RCC 7860 (cell line): ENCODE measurements at places on chromosomes 6 and 20.

DNA sequence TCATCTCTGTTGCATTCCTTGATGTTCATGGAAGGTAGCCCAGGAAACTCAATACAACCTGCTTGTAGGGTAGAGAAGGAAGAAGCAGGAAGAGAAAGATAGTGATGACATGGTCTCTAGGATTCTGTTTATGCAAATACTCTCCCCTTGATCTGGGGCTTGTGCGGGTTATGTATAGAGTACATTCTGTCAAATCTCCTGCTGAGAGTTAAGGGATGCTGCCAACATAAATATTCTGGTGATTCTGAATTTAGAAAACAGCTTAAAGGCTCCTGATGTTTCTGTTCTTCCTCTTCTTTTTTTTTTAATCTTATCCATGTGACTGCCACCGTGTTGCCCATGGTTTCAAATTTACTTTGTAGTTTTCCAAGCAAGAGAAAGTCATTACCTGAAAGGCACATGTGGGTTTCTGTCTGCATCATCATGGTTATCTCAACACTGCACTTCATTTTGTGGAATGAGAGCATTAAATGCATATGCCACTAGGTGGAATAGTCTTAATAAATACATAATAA lies 150.6 kb downstream of the RPS12 start:
- no peak for DNase-seq

DNA sequence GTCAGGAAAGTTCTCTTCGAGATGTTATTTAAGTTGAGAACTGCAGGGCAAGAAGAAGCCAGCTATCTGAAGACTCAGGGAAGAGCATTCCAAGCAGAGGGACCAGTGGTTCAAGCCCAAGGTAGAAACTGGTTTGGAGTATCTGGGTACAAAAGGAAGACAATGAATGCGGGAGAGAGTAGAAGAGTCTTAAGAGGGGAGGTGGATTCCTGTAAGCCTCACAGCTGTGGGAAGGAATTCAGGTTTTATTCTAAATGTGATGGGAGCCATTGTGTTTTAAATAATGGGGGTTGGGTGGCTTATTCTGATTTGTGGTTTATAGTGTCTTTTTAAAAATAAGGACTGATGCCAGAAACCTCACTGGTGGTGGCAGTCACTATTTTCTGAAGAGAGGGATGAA lies 37.6 kb upstream of the TENT5A start:
- DNase-seq, result no peak

DNA sequence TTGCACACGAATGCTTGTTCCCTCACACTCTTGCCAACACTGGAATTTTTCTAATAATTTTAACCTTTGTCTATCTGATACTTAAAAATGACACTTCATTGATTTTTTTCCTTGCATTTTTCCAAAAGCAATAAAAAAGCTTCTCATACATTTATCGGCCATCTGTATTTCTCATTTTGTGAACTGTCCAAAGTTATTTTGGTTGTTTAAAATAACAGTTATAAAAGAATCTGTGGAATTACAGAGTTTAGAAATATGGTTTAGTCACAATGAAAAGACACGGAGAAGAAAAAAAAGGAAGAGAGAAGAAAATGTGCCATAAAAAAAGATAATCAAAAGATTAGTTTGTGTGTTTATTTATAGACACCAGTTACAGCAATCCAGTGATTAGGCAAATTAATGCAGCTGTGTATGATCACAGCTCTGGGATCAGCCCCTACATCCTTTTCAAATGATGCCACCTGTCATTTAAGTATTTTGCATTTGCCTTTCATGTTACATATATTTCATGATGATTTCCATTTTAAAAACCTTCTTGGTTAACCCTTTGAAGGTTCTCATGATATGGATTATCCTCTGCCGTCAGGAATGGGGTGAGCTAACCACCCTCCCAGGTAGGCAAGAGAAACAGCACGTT lies 171.7 kb downstream of the BACH2 start:
- no peak for DNase-seq

GRCh38 chr20:57161478-57162361 lies 104.7 kb downstream of the BMP7 start:
- no peak for DNase-seq

- DNase-seq, result no peak
Observed at GRCh38 chr20:40493071-40493470, 196.0 kb downstream of the MAFB start.

- DNase-seq, result peak; percentile 26
Observed at GRCh38 chr6:40958738-40959137, 80.3 kb downstream of the UNC5CL start.

DNA sequence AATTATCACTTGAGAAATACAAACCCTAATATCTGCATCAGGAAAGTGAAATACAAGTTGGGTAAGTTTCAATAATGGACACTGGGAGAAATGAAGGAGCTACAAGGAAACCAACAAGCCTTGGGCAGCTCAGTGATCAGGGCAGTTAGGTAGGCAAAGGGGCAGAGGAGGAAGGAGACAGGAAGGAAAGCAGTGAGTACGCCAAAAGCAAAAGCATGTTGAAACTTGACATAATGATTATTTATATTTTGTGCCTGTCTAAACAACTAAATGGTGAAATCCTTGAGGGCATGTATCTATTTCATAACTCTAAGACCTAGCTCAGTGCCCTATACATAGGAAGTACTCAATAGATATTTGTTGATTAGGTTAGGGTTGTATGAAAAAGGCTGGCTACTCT lies 23.3 kb downstream of the PXT1 start:
- no peak for DNase-seq

DNA sequence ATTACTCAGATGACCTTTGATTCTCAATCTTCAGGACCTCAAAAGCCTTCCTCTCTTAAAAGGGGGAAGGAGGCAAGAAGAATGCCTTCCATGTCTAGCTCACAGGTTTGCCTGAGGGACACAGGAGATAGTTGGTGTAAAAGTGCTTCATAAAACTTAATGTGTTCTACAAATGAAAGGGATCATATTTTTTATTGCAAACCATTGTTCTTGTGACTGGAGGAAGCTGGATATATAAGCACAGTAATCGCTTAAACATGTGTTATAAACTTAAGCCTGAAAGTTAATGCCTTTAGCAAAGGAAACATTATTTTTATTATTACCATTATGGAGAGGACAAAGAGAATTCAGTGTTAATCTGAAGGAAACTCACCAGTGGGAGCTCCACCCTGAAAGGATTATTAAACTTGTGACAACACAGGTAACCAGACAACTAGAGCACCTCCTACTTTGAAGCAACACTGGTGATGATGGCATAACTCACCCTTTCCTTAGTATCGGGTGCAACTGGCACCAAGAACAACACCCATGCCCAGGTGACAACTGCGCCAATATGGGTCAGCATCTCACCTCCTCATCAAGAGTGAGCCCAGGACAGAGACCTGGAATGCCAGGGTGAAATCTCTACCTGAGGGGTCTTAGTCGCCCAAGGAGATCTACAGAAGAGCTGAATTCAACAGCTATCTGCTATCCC lies 288.7 kb upstream of the PRDM1 start:
- DNase-seq, result no peak

DNA sequence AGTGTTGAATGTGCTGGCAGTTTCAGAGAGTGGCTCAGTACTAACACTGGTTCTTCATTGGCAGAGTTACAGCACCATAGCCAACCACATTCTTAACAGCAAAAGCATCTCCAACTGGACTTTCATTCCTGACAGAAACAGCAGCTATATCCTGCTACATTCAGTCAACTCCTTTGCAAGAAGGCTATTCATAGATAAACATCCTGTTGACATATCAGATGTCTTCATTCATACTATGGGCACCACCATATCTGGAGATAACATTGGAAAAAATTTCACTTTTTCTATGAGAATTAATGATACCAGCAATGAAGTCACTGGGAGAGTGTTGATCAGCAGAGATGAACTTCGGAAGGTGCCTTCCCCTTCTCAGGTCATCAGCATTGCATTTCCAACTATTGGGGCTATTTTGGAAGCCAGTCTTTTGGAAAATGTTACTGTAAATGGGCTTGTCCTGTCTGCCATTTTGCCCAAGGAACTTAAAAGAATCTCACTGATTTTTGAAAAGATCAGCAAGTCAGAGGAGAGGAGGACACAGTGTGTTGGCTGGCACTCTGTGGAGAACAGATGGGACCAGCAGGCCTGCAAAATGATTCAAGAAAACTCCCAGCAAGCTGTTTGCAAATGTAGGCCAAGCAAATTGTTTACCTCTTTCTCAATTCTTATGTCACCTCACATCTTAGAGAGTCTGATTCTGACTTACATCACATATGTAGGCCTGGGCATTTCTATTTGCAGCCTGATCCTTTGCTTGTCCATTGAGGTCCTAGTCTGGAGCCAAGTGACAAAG lies 17.0 kb upstream of the ADGRF4 start:
- DNase-seq, result no peak

- no peak for DNase-seq
Observed at GRCh38 chr6:37800703-37801604, 18.6 kb upstream of the ZFAND3 start.

GRCh38 chr6:82283771-82284410 lies 36.3 kb upstream of the IBTK start:
- DNase-seq, result no peak

- no peak for DNase-seq
Observed at GRCh38 chr6:6841571-6841970, 253.1 kb downstream of the LY86 start.

DNA sequence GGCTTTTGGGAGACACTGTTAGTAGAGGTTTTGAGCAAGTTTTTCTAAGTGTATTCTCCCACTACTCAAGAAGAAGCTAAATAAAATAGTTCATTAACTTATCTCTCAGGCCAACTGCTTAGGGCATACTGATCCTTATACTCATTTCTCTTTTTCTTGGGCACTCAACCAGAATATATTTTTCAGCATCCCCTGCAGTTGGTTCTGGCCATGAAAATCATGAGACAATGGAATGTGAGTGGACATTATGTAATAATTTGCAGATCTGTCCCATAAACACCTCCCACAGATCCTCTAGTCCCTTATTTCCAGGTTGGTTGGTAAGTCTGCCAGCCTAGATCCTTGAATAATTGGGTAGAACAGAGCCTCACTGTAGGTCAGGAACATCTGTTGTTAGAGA lies 136.7 kb downstream of the AIG1 start:
- peak; percentile 14 for DNase-seq

GRCh38 chr6:165658395-165659058 lies 4.5 kb downstream of the PDE10A start:
- DNase-seq, result no peak

DNA sequence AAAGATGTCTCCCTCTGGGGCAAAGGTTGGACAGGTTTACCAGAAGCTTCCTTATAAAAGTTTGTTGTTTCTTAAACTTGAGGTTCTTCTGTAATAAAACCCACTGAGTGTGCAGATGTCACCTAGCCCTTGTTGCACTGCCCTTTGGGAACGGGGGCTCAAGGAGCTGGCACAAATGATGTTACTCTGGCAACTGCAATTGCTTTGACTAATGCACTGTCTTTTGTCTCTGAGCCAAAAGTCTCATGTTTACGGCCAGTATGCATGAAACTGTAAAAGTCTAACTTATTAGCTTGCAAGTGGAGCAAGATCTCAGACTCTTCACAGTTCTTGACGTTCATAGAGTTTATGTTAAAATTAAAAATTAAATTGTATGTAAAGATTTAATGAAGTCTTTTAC lies 655.7 kb downstream of the EPHA7 start:
- no peak for DNase-seq

DNA sequence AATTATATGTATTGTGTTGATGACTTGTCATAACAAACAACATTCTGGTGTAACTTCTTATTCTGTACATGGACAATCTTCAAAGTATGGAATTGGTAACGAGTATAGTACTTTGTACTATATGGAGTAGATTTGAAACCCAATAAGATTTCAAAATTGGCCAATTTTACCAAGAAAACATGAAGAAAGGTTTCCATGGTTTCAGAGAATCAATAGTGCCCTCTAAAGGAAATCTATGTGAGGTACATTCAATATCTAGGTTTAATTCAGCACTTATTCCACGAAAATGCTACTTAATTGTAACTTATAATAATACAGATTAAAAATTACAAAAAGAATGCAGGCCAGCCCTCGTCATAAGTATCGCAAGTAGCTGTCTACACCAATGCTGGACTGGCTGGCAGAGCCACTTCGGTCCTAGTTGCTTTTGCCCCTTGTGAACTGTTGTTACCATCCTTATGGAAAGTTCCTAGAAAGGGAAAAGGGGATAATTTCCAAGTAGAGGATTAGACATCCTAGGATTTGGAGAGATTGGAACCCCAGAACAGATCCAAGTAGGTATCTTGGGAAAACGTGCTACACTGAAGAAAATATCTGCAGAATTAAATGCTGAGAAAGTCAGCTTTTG lies 70.9 kb downstream of the LCA5 start:
- no peak for DNase-seq

DNA sequence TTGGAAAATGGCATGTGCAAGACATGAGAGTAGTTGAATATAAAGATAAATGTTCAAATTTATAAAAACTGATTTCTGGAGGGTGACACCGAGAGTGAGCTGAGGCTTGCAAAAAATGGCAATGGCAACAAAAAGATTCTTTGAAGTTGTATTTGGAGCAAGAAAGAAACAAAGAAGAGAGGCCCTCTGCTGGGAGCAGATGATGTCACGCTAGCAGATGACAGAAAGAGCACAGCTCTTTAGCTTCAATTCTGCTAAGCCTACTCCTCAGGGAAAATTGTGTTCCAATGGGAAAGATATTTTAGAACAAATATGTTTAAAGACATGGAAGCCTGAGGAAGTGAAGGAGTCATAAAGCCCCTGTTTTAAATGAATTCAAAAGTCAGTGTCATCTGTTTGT lies 125.3 kb upstream of the NOX3 start:
- no peak for DNase-seq

- no peak for DNase-seq
Observed at GRCh38 chr6:3195420-3195694, 32.1 kb downstream of the TUBB2B start.

- DNase-seq, result no peak
Observed at GRCh38 chr6:141744971-141745370, 387.8 kb upstream of the GJE1 start.

- DNase-seq, result no peak
Observed at GRCh38 chr6:170178561-170179477, 112.1 kb downstream of the DLL1 start.

GRCh38 chr20:33522256-33522820 lies 32.4 kb downstream of the CBFA2T2 start:
- peak; percentile 24 for DNase-seq

DNA sequence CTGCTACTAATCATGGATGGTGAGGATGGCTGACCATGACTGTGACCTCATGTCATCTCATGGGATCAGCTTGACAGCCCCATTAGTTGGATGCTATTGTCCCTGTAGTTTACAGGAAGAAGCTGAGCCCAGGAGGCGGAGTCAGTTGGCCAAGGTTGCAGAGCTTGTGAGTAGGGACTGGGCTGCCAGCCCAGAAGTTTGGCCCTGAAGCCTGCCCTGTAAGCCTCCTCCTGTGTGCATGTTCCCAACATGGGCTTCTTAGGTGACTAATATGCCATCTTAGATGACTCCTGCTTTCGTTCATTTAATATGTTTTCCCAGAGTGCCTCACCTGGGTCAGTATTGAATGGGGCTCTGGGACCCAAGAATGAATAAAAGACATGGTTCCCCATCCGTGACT lies 6.9 kb downstream of the EDN3 start:
- no peak for DNase-seq

DNA sequence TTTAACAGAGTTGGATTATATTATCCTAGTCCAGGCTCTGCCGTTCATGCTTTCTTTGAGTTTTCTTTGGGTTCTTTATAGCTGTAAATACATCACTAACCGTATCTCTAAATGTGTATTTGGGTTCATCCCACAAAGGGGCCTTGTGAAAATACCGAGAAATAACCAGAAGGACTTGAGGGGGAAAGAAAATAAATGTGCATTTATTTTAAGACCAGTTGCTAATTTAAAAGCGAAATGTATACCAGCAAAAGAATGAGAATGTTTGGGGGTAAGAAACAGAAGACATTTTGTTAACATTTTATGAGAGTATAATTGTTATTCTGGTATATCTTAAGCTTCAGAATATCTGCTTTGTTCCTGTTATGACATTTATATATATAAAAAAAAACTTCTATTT lies 38.9 kb downstream of the LRRN4 start:
- no peak for DNase-seq
